Left lung (tissue), 14 donors: ENCODE measurements at places on chromosomes 4 and X. TPM values are rescaled to one million over a fixed set of nuclear protein-coding genes. Genes with fewer than 3 reads are reported as not detected.
A peak's percentile ranks its signal among the peaks of the same experiment; 100 is the strongest.

- no peak for DNase-seq
These were observed 17.4 kb downstream of the FAM199X start for GRCh38 chrX:104183685-104184084.

Gene FAT1
- 258 TPM for polyA plus RNA-seq

DNA sequence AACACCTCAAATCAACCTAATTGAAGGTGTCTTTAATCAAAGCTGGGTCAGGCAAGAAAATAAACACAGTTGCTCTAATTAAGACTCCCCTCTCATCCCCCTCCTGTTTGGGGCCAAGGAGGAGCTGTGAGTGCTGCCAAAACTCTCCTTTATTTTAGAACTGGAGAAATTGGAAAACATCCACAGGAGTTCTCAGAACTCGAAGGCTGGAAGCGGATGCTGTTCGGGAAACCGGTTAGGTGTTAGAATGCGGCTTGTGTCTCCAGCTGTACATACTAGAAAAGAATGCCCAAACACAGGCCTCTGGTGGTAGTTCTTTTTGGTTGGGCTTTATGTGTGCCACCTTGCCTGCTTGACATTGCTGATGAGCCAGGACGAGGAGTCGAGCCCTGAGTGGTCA, 118.2 kb downstream of the GPR143 start:
- DNase-seq, result no peak

- no peak for DNase-seq
These were observed 530.7 kb downstream of the CENPC start for GRCh38 chr4:67014592-67014991.

Gene ENAM
- polyA plus RNA-seq, result 0.37 TPM

DNA sequence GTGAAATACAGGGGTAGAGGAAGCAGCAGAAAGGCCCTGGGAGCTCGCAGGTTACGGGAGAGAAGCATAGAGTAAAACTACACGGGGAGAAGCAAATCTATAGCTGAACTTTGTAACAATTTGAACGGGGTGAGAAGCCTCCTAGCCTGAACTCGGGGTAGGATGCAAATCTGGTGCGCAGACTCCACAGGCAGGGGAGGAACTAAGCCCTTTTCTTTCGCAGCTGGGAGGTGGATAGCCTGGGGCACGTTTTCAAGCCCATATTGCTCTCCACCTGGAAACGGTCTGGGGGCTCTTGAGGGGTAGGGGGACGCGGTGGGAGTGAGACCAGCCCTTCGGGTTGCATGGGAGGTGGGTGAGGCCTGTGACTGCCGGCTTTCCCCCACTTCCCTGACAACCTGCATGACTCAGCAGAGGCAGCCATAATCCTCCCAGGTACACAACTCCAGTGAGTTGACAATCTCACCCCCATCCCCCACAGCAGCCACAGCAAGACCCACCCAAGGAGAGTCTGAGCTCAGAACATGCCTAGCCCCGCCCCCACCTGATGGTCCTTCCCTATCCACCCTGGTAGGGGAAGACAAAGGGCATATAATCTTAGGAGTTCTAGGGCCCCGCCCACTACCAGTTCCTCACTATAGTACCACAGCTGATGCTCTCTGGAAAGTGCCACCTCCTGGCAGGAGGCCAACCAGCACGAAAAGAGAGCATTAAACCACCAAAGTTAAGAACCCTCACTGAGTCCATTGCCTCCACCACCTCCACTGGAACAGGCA, 29.9 kb downstream of the SOWAHB start:
- DNase-seq, result no peak

- no peak for DNase-seq
These were observed 33.1 kb upstream of the EDNRA start for GRCh38 chr4:147447786-147448185.

DNA sequence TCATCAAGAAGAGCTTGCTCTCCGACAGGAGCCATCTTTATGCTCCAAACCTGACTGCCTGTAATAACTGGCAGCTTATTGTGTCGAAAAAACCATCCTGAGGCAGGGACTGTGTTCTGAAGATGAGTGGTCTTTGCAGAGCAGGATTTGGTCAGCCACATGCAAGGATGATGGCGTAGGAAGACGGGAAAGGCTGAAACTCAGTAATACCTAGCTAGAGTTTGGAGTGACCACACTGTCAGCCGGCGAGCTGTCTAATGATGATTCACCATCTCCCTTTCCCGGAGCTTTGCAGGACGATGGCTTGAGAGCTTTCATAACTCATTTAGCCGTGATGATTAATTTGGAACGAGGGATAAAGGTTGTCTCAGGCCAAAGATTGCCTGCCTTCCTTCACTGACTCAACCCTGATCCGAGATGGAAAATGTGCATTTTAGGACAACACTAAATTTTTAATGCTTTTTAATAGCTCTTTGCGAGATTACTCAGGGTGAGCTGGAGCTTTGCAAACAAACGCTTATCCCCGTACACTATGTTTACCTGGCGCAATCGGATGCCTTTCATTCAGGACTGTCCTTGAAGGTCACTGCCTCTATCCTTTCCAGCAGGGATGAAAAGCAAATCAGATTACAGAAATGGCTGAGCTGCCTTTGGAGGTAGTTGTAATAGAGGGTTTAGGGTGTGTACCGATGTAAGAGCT, 288.5 kb downstream of the ASMT start:
- no peak for DNase-seq

- DNase-seq, result no peak
These were observed 361.6 kb upstream of the SPOCK3 start for GRCh38 chr4:167595898-167596297.

GRCh38 chr4:164648849-164649212, 105.1 kb upstream of the SMIM31 start:
- DNase-seq, result no peak

Gene MGARP
- polyA plus RNA-seq, result 0.45 TPM

- DNase-seq, result no peak
These were observed 52.2 kb downstream of the STIM2 start for GRCh38 chr4:26912810-26913209.

DNA sequence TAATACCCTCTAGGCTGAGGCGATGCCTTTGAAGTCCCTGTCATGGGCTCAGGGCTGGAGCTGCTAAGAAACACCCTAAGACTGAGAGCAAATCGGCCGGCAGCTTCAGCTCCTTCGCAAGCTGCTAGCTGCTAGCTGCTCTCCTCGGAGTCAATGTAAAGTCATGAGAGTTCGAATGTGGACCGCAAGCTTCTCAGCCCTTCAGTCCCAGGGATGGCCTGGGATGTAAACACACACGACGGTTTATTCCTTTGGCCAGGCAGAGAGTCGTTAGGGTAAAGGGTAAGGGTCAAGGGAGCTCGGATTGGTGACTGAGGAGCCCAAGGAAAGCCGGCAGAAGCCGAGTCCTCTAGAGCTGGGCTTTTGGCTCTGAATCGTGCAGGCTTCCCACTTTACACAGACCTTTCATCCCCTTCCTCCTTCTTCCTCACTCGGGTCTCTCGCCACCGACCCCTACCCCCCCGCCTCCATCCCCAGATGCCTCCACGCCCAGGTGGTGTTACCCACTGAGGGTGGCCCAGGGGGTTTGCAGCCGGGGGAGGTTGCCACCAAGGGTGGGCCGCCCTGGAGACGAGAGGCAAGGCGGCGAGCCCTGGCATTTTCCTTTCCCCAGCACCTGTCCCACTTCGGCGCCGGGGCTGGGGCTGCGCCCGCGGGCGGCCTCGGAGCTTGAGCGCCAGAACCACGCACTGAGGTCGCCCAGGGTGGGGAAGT, 3.1 kb upstream of the BCORL1 start:
- no peak for DNase-seq

Gene CD99
- polyA plus RNA-seq, result 184 TPM

Gene AADAT
- 71.4 TPM for polyA plus RNA-seq

DNA sequence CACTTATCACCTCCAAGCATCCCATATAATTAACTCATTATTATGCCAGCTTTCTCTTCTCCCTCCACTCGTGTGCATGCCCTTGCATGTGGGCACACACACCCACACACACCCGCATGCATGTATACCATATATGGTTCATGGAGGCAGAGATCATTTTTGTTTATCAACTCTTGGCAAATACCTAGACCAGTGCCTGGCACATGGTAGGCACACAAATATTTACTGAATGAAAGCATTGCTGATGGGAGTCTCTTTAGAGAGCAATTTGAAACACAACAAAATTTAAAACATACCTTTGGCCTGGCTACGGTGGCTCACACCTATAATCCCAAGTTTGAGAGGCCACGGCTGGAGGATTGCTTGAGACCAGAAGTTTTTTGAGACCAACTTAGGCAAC, 51.1 kb upstream of the SLC10A4 start:
- no peak for DNase-seq

- DNase-seq, result no peak
These were observed 143.4 kb downstream of the KLHL13 start for GRCh38 chrX:117973110-117973807.

DNA sequence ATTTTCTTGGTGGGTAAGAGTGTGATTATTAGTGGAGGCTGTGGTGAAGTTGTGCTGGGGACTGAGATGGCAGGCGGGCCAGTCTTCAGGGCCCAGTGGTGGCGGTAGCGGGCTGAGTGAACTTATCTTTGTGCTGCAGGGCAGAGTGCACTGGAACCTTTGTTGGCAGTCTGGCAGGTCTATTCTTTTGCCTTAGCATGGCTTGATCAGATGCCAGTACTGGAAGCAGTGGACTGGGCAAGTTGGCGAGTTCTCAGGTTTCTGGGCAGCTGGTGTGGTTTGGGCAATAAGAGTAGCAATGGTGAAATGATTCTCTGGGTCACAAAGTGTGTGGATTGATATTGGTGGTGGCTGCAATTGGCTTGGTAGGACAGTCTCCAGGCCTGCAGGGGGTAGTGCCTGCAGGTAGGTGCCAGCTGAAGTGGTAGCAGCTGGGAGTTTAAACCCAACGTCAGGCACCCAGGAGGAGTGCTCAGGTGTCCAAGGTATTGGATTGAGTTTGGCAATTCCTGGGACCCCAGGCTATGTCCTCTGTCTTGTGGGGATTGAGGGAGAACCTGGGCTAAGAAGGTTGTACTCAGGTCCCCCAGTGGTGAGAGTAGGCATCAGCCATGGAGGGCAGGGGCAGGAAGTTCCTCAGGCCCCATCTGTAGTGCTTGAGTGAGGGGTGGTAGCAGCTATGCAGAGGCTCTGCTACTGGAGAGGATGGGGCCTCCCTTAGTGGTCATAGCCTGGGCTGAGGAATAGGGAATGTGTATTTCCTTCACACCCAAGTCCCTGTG, 34.9 kb upstream of the SLC25A14 start:
- DNase-seq, result no peak

Gene CORIN
- 4.6 TPM for polyA plus RNA-seq

GRCh38 chr4:113951263-113951662, 28.2 kb downstream of the ARSJ start:
- DNase-seq, result no peak

Gene CNGA1
- polyA plus RNA-seq, result 1.6 TPM

- DNase-seq, result peak; percentile 93
These were observed at the start of gene HERC5 for GRCh38 chr4:88456670-88457306. HERC5 (plus strand) TSS chr4:88457119; CDS start chr4:88457270, 151 bp downstream.

Gene TCEAL2
- 3.3 TPM for polyA plus RNA-seq

GRCh38 chr4:101914761-101915160, 124.2 kb downstream of the BANK1 start:
- no peak for DNase-seq

Gene PRDX4
- polyA plus RNA-seq, result 91.5 TPM

- no peak for DNase-seq
These were observed 4.7 kb downstream of the BLTP1 start for GRCh38 chr4:122156819-122157218.

GRCh38 chrX:46040001-46040400, 505.2 kb downstream of the ZNF674 start:
- no peak for DNase-seq

Gene CLGN
- 4.5 TPM for polyA plus RNA-seq

Gene BRS3
- not detected for polyA plus RNA-seq

DNA sequence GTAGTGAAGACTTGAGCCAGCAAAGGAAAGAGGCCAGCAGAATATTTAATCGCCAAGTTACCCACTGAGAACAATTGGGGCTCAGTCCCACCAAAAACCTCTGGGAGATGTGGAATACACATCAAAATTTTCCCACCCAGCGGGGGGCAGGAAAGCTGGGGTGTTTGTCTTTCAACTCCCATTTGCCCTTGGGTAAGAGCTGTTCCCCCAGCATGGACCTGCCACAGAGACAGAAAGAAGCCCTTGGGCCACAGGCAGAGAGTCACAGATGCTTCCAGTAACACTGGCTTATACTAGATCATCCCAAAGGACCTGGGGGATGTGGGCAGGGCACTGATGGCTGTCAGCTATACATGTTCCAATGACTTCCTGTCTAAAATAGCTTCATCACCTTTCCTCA, 18.9 kb upstream of the FBXW7 start:
- DNase-seq, result no peak

GRCh38 chr4:162727232-162727631, 439.5 kb downstream of the NAF1 start:
- DNase-seq, result no peak

DNA sequence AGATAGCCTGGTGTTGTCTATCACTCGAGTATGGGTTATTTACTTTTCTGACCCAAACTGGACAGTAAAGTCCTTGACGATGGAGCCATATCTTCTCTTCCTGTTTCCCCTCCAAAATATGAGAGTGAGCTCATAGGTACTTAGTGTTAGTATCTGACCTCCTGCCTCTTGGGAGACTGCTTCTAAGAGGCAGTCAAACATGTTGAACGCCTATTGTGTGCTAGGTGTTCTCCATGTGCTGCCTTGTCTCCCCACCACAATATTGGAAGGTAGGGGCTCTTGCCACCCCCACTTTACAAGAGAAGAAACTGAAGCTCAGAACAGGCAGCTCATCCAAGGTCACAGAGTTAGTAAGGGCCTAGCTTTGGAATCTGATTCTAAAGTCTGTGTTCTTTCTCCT, 8.3 kb downstream of the EFNB1 start:
- DNase-seq, result no peak

Gene HELQ
- polyA plus RNA-seq, result 23.4 TPM

DNA sequence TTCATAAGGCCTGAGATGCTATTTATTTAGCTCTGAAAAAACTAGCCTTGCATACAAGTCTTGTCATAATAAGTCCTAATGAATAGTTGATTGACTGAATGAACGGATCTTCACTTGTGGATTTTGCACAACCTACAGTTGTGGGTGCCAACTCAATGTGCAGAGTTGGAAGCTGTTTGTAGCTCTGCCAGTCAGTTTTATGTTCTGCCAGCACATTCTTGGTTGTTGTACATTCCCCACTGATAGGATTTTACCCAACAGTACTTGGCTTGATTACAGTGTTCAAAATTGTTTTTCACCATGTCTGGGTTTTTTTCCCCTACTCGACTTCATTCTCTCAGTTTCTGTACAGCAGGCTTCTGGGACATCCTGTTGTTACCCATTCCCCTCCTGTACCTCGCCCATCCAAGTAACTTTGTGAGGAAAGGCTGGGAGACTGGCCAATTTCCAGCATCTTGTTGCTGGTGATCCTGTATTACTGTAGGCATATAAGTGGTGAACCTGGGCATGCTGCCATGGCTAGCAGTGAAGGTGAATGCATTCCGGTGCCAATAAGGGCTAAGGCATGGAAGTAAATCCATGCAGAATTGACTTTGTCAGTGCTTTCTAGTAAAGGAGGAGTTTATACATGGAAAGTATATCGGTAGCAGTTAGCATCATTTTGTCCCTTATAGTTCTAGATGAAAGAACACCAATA, 22.8 kb downstream of the IL1RAPL1 start:
- DNase-seq, result no peak

Gene TEX13D
- polyA plus RNA-seq, result not detected

- DNase-seq, result no peak
These were observed 19.8 kb downstream of the C4orf50 start for GRCh38 chr4:5998333-5998936.

Gene DACH2
- polyA plus RNA-seq, result 5.4 TPM
